ENCODE measurements at places on chromosomes 13 and 19.
A peak's percentile ranks its signal among the peaks of the same experiment; 100 is the strongest.

- DNase-seq: no peak
Observed at GRCh38 chr19:8090950-8091349, 38.4 kb downstream of the CCL25 start.

DNA sequence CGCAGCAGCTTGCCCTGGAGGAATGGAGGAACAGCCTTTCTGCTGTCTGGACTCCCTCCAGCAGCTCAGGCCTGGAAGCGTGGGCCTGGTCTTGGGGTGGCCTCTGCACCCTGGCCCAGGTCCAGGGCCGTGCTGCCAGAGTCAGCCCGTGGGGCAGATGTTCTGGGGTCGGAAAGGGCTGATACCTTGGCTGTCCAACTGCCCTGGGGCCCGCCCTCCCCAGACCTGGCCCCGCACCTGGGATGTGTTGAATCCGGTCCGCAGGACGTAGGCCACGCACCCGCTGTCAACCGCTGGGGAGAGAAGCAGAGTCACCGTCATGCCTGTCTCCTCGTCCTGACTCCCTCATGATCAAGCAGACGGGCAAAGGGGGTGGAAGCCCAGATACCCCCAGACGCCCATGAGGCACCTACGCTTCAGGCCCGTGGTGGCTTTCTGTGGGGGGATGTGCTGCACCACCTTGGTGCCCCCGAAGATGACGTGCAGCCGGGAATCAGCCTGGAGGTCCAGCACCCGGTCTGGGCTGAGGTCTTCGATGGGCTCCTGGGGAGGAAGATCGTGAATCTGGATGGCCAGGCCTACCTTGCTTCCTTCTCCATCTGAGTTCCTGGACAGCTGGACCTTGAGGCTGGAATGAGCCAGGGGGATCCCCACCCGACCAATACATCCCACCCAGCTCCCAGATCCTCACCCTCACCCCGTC, 7.7 kb downstream of the ATP13A1 start:
- DNase-seq: no peak

DNA sequence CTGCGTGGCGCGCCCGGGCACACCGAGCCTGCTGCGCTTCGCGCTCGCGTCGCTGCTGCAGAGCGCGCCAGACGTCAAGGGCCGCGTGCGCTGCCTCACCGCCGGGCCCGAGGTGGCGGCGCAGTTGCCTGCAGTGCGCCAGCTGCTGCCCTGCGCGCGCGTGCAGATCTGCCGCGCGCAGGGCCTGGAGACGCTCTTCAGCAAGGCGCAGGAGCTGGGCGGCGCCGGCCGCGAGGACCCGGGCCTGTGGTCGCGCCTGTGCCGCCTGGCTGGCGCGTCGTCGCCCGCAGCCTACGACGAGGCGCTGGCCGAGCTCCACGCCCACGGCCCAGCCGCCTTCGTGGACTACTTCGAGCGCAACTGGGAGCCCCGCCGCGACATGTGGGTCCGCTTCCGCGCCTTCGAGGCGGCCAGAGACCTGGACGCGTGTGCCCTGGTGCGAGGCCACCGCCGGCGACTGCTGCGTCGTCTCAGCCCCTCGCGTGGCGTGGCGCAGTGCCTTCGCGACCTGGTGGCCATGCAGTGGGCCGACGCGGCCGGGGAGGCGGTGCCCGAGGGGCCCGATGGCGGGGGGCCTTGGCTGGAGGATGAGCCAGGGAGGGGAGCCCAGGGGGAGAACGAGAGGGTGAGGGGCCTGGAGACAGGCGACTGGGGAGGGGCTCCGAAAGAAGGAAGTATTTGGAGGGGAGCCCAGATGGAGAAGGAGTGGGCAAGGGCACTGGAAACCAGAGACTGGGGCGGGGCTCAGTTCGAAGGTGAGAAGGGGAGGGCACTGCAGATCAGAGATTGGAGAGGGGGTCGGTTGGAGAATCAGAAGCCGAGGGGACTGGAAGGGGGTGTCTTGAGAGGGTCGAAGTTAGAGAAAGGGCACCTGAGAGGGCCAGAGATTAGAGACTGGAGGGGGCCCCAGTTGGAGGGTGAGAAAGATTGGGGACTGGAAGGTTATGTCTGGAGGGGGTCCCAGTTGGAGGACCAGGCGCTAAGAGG, 24.7 kb downstream of the ZSWIM9 start:
- no peak for DNase-seq

GRCh38 chr13:94859278-94859691, 146.9 kb upstream of the SOX21 start:
- DNase-seq: no peak

- no peak for DNase-seq
Observed at GRCh38 chr19:1370579-1371361, 12.9 kb upstream of the NDUFS7 start.

DNA sequence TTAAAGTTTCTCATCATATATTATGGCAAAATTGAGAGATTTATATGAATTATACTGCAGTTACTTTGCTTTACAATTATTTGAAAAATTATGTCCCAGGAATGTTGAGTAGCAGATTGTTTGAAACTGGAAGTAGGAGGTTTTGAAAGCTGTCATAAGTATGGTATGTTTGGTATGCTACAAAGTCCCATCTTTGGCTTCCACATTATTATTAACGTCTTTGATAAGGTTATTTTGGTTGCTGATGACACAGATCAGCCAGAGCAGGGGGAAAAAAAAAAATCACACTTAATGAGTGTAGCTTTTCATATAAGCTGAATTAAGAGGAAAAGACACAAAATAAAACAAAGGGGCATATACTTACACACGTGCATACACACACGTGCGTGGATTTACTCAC, 130.1 kb downstream of the SLITRK1 start:
- DNase-seq: no peak

DNA sequence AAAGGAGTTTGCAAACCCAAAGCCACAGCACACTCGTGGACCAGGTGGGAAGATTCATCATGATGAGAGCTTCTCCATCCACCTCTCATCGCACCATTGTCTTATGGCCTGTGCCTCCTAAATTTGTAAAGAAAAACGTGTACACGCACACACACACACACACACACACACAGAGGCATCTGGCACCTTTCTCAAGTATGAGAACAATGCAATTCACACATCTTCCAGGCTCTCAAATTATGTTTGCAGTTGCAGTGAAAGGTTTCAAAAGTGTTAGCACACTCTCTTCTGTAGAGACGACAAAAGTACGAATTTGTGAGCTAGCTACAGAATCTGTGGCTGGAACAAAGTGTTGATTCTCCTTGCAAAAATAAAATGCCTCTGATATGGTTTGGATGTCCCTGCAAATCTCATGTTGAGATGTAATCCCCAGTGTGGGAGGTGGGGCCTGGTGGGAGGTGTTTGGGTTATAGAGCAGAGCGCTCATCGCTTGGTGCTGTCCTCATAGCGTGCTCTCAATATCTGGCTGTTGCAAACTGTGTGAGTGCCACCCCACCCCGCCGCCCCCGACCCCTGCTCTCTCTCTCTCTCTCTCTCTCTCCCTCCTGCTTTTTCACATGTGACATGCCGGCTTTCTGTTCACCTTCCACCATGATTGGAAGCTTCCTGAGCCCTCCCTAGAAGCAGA, 21.8 kb upstream of the RAB20 start:
- no peak for DNase-seq

DNA sequence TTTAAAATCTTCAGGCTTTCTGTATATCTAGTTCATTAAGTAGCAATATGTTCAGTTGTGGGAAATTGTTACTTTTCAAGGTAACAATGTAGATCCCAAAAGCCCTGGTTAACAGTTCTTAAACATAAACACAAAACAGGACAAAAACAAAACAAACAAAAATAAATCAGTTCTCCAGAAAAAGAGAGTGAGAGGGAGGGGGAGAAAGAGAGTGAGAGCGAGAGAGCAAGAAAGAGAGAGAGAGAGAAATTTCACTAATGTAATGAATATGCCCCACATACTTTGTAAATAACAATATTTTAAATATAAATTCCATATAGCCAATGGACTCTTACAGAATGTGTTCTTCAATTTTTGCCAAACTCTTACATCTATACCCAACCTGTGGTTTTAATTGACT, 275.5 kb downstream of the GPC6 start:
- DNase-seq: no peak

GRCh38 chr19:14779151-14779550, 791 bp upstream of the ADGRE2 start:
- no peak for DNase-seq

DNA sequence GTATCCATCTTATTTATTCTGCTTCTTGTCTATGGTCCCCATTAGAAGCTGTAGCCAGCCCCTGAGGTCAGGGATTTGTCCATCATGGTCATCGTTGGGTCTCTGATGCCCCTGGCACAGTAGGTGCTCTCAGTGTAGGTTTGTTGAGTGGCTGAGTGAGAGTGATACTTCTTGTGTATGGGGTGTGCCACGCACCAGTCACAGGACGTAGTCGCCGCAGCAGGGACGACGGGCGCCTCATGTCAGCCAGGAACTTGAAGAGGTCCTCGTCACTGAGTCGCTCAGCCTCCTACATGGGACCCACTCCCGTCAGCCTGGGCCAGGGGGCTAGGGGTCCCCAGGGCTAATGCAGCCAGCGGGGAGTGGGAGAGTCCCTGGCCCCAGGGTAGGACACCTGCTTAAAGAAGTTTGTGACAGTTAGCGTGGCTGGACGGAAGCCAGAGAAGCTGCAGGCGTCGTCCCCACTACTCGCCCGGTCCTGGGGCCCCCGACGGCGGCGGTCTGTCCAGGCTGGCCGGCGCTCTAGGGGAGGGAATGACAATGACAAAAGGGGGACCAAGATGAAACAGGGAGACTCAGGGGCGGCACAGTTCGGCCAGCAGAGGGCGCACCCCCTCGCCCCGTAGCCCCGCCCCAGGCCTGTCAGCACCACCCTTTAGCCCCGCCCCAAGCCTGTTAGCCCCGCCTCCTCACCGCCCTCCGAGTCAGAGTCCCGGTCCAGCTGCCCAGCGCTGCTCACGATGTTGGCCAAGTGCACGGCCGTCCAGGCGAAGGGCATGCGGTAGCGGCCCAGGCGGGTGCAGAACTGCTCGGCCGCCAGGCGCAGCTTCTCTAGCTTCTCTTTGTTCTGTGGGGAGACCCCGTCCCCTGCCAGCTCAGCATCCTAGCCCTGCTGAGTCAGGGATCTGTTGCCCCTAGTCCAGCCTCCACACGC, 3.7 kb downstream of the ANGPTL8 start:
- peak; percentile 88 for DNase-seq

DNA sequence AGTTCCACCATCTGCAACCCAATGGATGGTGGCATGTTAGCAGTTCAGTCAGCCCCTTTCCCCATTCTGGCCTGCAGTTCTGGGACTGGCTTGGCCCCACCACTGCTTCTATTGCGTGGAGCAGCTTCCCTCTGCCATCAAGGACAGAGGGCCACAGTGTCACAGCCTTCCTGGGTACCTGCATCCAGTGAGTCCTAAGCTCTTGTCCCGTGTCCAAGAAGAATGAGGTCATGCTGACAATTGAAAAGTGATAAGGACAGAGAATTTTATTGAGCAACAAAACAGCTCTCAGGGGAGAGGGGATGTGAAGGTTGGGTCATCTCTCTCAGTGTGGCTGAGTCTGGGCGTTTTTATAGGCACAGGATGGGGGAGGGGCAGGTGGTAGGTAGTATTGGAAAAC, 33.5 kb upstream of the SIN3B start:
- no peak for DNase-seq

- no peak for DNase-seq
Observed at GRCh38 chr13:23615395-23616081, 45.3 kb downstream of the TNFRSF19 start.

DNA sequence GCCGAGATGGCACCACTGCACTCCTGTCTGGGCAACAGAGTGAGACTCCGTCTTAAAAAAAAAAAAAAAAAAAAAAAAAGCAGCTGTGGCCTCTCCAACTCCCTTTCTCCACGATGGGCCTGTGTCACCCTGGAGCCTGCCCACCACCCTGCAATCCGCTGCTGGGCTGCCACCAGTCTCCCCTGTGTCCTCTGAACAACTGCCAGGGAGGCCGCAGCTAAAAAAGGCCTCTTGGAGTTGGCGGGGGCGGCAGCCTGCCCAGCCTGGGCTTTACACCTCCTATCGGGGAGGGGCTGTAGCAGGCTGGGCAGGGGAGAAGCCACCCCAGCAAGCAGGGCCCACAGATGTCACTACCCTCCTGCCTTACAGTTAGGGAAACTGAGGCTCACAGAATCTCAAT, 3.5 kb downstream of the CDC37 start:
- DNase-seq: no peak

- DNase-seq: peak; percentile 30
Observed at GRCh38 chr19:10074153-10074552, 12.0 kb upstream of the SHFL start.

GRCh38 chr13:72864142-72865011, 82.4 kb downstream of the PIBF1 start:
- no peak for DNase-seq

GRCh38 chr19:34330116-34330515, 34.9 kb upstream of the GPI start:
- DNase-seq: no peak

- DNase-seq: no peak
Observed at GRCh38 chr13:34620074-34620850, 321.8 kb upstream of the NBEA start.

DNA sequence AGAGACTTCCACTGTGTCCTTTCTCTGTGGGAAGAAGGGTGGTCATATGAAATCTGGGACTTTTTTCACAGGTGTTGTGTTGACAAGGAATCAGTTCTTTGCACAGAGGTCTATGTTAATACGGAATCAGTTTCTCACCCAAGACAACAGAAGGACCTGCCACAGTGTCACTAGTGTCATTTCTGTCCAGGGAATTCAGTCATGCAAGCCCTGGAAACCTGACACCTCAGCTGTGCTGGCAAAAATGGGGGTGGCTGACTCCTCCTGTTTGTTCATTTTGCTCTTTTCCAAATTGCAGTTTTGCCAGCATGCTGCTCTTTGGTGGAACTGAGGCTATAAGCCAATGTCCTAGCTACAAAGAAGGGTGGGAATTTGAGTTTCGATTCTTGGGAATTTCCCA, 49.8 kb upstream of the ESD start:
- no peak for DNase-seq

DNA sequence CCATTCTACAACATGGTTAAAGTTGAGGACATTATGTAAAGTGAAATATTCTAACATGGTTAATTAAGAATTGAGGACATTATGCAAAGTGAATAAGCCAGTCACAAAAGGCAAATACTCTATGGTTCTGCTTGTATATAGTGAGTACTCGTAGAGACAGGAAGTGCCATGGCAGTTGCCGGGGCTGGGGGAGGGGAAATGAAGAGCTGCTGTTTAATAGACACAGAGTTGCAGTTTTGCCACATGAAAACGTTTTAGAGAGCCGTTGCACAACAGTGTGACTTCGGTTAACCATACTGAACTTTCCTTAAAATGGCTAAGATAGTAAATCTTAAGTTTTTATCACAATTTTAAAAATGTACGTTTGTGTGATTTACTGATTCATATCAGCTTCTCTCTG, 176.9 kb downstream of the SHISA2 start:
- DNase-seq: peak; percentile 37

DNA sequence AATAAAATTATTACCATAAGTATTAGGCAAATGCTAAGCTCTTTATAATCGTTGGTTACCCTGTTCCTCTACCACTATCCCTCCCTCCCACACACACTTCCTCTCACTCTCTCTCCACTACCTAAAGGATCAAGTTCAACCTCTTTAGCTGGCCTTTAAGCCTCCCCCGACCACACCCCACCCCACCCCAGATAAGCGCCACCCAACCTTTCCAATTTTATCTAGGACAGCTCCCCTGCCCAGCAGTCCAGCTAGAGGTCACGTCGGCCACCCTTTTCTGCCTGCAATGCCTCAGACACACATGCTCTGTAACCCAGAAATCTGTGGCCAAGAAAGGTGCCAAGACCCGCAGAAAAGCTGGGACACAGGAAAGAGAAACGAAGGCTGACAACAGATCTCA, 1.1 kb downstream of the LYPD4 start:
- DNase-seq: no peak
